GM12891 (cell line): ENCODE measurements at places on chromosomes 3 and 15.

DNA sequence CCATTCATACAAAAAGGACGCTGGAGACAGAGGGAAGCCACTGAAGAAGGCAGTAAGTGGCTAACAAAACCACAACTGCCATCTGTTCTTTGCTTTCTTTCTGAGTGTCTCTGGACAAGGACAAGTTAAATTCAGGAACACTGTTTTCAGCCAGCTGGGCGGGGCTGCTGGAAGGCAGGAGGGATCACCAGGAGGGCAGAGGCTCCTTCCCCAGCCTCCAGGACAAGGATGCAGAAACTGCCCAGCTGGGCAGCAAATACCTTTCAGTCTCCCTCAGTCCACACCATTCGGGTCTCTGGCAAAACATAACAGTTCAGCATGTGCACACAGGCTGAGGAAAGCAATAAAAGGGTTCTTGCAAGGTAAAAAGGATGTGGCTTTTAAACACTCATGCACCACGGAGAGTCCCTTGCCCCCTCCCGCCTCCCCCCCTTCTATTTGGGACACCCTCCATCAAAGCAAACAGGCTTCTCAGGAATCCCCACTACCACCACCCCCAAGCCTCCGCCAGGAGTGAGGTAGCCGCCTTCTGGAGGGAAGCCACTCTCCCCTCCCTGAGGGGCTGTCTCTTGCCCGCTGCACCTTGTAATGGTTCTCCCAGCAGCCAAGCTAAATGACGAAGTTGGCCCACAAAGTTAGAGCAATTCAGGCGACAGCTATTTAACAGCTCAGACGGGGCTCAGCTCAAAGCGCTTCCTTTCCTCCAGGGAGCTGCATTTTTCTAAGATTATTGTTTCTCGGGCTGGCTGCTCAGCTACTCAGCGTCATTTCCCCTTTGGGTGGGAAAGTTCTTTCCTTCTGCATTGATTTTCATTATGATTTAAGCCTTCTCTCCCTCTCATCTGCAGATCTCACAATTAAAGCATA, 3.8 kb downstream of the HEG1 start:
- DNase-seq: peak; percentile 23

DNA sequence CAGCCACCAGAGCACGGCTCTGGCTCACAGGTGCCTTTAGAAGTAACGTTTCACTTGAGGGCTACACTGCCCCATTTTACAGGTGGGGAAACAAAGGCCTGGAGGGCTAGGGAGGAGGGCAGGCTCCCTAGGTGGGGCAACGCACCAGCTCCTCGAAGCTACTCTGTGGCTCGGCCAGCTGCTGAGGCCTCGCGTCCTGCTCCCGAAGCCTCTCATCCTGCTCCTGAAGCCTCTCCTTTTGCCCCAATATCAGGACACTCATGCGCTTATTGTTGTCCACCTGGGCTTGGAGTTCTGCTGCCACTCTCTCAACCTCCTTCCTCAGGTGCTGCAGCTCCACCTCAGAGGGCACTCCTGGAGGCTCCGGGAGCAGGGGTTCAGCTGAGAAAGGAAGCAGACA, 28.2 kb upstream of the OR4F6 start:
- DNase-seq: no peak

DNA sequence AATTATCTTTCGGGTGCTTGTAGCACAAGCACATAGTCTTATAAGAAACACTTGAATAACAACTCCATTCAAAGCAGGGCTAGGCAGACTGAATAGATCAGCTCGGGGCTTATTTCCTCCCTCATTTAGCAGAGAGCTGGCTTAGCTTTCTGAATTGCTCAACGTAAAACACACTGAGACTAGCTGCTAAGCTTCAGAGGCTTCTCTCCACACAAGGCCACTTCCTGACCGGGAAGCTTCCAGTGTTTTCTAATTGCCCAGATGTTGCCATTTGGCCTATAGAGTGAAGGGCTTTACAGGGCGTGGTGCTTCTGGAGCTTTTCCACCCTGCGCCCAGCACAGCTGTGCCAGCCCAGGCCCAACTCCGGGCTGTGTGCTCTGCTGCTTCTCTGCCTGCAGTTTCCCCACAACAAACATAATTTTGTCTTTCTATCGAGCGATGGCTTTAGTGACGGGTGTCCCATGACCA, 16.6 kb downstream of the FAM240A start:
- no peak for DNase-seq

- no peak for DNase-seq
Measured at GRCh38 chr15:61518191-61518950, 289.3 kb upstream of the RORA start.

DNA sequence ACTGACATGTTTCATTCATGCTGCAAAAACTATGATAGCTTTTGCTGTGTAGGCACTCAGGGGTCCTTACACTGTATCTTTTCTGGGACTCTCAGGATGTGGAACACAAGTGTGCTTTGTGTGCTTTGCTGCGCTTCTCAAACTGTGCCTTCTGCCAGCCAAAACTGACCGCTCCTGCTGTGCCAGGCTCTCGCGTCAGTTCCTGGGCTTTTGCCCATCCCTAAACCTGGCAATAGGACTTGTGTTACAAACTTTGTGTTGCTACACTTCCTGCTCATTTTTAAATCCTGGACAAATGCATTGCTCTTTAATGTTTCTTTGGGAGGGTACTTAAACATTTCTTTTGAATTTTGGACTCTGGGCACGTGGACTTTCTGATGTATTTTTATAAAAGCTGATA, 60.3 kb downstream of the DIPK2A start:
- DNase-seq: no peak

DNA sequence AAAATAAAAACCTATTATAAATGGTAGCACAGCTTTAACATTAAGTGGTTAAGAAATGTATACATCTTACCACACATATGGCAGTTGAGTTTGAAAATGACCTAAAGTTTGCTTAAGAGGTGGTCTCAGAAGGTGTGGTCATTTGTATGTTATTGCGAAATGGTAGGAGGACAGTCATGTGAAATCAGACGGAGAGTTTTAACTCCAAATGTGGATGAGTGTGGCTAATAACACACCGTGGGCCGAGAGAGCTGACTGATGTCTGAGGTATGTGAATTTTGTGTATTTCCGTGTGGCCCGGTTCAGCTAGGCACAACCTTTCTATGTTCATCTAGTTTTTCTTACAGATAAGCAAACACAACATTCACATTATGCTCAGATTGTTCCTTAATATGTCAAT, 71.9 kb downstream of the ARNT2 start:
- no peak for DNase-seq

GRCh38 chr3:31213869-31214486, 318.7 kb upstream of the STT3B start:
- no peak for DNase-seq

DNA sequence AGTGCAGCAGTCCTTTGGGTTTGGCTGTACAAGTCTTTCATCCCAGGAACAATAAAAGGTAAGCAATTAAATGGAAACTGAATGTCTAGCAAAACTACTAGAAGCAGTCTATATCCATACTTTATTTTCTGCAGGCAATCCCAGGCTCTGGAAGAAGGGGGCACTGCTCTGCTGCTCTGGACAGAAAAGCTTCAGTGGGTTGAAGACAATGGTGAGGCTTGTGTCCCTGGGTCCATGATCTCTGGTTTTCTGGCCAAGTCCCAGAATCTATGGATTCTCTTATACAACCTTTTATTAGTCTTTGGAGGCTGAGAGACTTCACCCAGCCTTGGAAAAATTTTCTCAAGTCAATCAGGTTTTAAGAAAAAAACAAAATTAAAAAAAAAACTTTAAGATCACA, 35.6 kb downstream of the SCAP start:
- no peak for DNase-seq

DNA sequence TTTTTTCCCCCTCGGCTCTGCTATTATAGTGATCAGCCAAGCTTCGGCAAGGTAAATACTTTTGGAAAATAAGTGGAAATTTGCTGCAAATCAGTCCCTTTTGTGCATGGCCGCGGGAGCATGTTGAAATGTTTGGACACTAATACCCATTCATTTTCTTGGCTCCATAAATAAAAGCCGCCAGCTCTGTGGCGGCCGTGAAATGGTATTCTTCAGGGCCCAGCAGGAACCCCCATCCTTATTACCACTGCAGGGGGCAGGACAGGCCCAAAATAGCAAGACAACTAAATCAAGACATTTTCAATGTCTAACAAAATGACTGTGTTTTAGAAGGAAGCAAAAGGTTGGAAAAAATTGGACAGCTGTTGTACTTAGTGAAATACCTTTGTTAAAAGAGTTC, 362.3 kb downstream of the NR2F2 start:
- DNase-seq: no peak

- peak; percentile 7 for DNase-seq
Measured at GRCh38 chr3:17258823-17259436, 374.2 kb downstream of the PLCL2 start.

GRCh38 chr3:117131259-117131658, 421.7 kb downstream of the TUSC7 start:
- DNase-seq: no peak

DNA sequence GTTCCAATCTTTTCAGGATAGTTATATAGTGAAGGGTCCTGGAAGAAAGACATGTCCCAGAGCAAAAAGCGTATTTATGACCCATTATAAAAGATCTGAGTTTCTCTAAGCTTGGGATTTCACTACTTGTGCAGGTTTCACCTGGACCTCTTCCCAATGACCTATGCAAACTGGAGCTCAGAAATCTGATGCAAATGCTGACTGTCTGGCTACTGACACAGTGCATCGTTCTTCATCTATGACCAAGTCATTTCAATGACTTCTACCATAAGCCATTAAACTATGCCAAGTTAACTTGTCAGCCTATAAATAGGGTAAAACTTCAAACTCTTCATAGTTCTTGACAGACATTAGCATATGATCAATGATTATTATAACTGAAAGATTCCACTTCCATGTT, 11.1 kb downstream of the STAG1 start:
- no peak for DNase-seq

DNA sequence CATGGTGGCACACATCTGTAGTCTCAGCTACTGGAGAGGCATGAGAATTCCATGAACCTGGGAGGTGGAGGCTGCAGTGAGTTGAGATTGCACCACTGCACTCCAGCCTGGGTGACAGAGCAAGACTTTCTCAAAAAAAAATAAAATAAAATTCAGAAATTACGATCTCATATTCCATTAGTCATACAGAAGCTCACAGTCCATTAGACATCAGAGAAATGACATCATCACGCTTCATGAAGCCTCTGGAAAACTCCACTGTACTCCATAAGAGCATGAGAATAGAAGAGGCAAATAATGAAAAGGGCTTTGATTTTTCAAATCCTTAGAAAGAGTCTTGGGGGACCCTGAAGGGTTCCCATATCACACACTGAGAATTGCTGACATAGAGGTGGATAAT, 145.0 kb upstream of the MITF start:
- DNase-seq: no peak

DNA sequence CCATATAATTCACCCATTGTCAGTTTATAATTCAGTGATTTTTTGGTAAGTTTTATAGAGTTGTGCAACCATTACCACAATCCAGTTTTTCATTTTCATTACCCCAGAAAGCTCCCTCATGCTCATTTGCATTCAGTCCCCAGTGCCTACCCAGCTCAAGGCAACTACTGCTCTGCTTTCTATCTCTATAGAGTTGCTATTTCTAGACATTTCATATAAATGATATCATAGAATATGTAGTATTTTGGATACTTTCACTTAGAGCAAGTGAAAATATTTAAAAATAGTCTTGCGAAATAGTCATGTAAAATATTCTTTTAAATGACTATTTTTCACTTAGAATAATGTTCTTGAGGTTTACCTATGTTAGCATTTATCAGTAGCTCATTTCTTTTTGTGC, 42.1 kb downstream of the ZNF654 start:
- no peak for DNase-seq

GRCh38 chr3:64224826-64225610, at the start of gene PRICKLE2:
PRICKLE2 (minus strand) TSS chr3:64225466; CDS start chr3:64198927, 26,539 bp downstream.
- DNase-seq: no peak

GRCh38 chr3:48423883-48424695, 5.8 kb downstream of the PLXNB1 start:
- DNase-seq: no peak

GRCh38 chr3:11132861-11133260, 21.4 kb upstream of the HRH1 start:
- DNase-seq: no peak

DNA sequence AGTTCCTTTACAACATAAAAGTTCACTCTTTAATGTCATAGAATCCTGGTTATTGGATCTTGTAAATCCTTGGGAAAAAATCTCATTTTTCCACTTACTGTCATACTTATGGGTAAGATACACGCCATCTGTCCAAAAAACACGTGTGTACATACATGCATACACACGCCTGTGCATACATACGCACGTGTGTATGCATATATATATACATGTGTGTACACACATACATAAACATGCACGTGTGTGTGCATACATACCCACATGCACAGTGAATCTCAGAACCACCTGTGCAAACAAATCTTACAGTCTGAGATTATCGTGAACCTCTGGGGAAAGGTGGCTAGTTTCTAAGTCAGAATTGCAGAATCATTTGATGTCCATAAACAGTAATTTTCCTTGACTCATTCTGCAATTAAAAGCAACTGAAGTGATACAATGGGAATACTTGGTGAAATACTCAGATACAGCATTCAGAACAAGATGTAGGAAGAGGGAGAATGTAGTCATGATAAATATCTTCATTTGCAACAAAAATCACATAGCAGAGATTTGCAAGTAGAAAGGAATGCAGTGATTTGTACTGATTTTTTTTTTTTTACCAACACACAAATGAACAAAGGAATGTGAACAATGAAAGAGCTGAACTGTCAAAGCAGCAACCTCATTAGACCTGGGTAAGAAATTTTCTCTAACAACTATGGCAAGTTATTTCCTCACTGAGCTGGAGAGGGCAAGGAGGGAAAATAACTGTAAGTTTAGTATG, 160.6 kb upstream of the POU1F1 start:
- DNase-seq: no peak
